ENCODE measurements at places on chromosomes 3 and 15.

DNA sequence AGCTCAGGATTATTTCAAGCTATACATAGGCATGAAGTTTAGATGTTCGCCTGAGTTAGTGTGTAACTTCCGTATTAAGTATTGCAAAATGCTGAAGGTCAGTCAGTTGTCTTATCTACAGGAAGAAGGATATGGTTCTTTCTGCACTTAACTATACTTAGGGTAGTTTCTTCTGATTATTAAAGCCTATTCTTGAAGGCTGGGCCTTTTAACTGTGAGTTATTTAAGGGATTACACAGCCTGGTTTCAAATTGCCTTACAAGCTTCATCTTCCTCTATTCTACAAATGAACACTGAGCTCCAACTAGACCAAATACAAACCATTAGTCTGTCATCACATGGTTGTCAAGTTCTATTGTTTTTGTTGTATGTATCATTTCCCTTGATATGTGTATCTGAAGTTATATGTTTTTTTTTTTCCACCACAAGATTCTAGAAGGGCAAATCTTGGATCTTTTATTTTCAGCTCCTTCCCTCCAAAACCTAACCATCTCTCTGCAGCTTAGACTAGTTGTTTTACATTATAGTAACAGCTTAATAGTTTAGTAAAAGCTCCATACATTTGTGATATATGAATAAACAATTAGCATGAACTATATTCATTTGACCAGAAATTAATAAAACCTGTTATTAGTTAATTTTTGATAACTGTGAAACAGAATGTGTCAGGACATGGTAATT is 272.9 kb upstream of the KCNMB2 start:
- no peak for DNase-seq

GRCh38 chr15:92324101-92324963 is 69.3 kb upstream of the ST8SIA2 start:
- DNase-seq: no peak

- no peak for DNase-seq
These were observed 31.6 kb upstream of the LRRC3B start for GRCh38 chr3:26590919-26591484.

GRCh38 chr15:37789397-37789786 is 145.0 kb upstream of the TMCO5A start:
- DNase-seq: no peak

GRCh38 chr15:61915640-61916039 is 144.6 kb downstream of the VPS13C start:
- DNase-seq: no peak

DNA sequence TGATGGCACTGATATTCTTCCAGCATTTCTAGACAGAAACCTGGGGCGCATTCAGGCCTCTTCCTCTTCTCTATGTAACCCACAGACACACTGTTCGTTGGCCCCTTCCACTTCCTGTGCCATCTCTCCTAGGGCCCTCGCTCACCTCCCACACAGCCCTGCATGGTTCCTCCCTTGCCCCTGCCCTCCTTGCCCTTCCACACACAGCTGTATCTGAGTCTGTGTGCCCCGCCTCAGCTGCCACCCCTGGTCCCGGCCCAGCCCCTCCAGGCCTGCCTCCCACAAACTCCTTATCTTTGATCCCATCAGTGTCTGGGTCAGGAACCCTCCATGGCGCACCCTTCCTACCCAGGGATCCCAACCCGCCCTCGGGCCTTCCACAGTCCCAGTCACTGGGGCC is 37.9 kb downstream of the RAB6B start:
- DNase-seq: no peak

DNA sequence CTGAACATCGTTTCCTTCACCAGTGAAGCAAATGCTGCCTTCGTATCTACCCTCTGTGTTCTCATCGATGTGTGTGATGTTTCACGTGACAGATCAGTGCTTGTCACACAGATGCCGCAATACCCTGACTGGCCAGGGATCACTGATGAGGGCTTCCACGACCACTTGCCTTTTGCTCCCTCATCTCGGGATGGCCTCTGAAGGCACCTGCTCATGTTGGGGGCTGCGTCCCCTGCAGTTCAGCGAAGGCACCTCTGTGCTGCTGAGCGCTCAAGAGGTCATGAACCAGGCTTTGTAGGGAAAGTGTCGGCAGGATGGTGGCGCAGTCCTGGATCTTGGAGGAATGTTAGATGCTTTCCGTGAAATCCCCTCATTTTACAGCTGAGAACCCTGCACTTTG is 79.2 kb upstream of the KLF13 start:
- DNase-seq: no peak

- no peak for DNase-seq
These were observed 258.7 kb upstream of the TGFBR2 start for GRCh38 chr3:30347679-30348216.

GRCh38 chr15:61084944-61085367 is 144.1 kb downstream of the RORA start:
- DNase-seq: no peak
